Hematopoietic multipotent progenitor cell treated with erythropoietin and hydrocortisone succinate and interleukin-3 and kit ligand, for 15 days (in vitro differentiated cells): ENCODE measurements at places on chromosomes 12 and 14.

- no peak for DNase-seq
Observed at GRCh38 chr12:76863005-76863670, 15.7 kb downstream of the CSRP2 start.

- no peak for DNase-seq
Observed at GRCh38 chr12:64122995-64123394, 99.1 kb downstream of the KICS2 start.

GRCh38 chr12:43052441-43052840 is 462.9 kb upstream of the PRICKLE1 start:
- DNase-seq, result no peak

DNA sequence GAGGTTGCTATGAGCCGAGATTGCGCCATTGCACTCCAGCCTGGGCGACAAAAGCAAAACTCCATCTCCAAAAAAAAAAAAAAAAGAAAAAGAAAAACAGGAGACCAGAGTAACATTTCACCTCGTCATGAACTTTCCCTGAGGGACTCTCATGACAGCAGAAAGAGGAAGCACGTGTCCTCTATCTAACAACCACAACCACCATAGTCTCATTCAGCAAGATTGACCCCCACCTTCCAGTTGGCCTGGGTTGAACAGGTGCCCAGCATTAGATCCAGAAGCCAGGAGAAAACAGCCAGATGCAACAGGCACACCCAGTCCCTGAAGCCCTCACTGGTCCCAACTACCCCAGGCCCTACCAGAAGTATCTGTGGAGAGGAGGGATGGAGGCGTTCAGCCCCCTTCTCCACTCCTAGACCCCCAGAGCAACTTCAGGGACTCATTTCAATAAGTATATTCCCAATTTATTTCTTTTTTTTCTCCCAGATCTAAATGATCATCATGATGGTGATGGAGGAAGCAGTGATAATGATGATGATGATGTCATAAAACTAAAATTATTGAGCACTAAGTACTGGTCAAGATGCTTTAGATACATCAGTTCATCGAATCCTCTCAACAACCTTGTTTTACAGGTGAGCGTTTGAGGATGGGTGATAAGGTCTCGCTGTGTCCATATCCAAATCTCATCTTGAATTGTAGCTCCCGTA is 235.0 kb downstream of the EFCAB11 start:
- DNase-seq, result no peak

GRCh38 chr12:118488034-118488433 is 111.7 kb downstream of the SUDS3 start:
- DNase-seq, result no peak

DNA sequence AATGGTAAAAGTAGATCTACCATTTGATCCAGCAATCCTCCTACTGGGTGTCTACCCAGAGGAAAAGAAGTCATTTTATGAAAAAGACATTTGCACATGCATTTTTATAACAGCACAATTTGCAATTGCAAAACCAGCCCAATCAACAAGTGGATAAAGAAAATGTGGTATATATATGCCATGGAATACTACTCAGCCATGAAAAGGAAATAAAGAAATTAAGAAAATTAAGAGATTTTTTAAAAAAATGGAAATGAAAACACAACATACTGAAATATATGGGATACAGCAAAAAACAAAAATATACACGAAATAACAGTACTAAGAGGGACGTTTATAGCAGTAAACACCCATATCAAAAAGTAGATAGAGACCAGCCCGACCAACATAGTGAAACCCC is 58.9 kb downstream of the ACSM4 start:
- no peak for DNase-seq

DNA sequence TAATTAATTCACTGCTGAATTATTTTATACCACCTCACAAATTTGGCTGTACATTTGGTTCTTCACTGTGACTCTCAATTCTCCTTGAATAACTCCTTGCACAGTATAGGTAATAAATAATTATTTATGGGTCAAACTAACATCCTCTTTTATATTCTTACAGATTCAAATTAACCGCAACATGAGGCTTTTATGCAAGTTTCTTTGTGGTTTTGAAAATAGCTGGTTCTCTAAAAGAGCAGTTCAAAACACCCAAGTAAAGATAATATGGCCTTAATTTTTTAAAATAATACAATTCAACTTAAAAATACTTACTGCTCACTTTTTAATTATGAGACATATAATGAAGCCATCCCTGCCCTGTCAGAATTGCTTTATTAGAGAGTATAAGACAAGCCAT is 12.9 kb upstream of the TRIM9 start:
- no peak for DNase-seq

DNA sequence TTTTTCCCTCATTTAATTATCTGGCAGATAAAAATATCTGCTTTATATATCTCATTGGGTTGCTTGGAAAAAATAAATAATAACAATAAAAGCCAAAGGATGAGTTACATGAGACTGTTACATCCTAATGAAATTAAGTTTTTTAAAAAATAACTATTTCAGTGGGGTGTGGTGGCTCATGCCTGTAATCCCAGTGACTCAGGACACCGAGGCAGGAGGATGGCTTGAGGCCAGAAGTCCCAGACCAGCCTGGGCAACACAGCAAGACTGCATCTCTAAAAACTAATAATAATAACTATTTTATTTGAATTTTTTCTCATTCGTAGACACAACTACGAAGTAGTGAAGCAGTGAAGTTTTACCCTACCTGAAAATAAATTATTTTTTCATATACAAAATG is 103.3 kb downstream of the BCAT1 start:
- DNase-seq, result no peak

DNA sequence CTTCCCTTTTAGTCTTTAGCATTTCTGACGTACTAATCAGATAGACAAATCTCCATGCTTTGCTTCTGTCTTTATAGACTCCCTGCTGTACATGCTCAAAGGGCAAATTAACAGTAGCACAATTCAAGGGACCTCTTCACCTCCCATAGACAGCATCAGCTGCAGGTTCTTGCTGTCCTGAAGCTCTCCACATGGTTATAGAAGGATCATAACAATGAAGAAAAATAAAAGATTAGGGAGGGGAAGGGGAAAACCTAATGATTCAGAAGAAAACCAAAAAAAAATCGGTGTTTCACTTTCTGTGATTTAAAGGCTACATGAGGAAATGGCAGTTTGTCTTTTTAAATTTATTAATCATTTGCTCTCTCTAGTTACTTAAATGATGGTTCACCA is 155.5 kb downstream of the PTCSC3 start:
- no peak for DNase-seq

- no peak for DNase-seq
Observed at GRCh38 chr12:57550641-57551549, 1.1 kb downstream of the KIF5A start.

DNA sequence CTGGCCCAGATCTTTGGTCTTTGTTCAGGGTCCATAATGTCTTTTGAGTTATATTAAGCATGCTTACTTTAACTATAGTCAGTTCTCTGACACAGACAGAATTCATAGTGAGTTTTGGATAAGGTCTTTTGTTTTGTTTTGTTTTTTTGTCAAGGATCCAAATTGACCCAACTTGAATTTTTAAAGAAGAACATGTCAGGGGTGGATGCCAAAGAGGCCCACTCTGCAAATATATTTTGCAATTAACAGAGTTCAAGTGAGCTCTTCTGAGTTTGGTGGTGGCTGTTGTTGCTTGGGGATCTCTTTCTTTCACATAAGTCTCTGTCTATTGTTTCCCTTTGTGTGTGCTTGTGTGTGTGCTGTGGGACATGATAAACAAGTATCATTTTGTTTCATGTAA is 34.4 kb upstream of the PMCH start:
- no peak for DNase-seq

GRCh38 chr14:96903444-96904023 is 106.4 kb downstream of the VRK1 start:
- DNase-seq, result no peak

- no peak for DNase-seq
Observed at GRCh38 chr12:1529862-1530591, 64.4 kb downstream of the FBXL14 start.

GRCh38 chr14:29926701-29927375 is 809 bp downstream of the PRKD1 start:
- no peak for DNase-seq

- no peak for DNase-seq
Observed at GRCh38 chr12:49502590-49502989, 36.2 kb upstream of the KCNH3 start.

DNA sequence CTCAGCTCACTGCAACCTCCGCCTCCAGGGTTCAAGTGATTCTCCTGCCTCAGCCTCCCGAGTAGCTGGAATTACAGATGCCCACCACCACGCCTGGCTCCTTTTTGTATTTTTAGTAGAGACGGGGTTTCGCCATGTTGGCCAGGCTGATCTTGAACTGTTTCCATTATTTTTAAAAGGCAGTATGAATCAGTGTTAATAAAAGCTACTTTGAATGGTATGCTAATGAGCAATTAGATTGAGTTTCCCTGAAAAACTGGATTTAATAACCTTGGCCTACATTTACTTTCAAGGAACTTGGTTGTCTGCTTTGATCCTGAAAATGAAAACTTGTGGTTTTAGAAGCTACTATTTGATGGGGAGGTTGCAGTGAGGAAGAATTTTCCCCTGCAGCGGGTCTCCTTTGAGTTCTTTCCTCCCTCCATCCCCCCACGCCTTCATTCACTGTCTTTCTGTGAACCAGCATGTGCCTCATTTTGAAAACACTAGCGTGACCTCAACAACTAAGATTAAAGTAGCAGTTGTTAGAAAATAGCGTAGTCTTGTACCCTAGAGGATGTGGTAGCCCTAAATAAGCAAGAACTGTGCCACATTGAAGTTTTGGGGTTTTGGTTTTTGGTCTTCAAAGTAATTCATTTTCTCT is 17.8 kb upstream of the RPS6KA5 start:
- no peak for DNase-seq

GRCh38 chr12:31488737-31489338 is 102.1 kb downstream of the DENND5B start:
- DNase-seq, result no peak

DNA sequence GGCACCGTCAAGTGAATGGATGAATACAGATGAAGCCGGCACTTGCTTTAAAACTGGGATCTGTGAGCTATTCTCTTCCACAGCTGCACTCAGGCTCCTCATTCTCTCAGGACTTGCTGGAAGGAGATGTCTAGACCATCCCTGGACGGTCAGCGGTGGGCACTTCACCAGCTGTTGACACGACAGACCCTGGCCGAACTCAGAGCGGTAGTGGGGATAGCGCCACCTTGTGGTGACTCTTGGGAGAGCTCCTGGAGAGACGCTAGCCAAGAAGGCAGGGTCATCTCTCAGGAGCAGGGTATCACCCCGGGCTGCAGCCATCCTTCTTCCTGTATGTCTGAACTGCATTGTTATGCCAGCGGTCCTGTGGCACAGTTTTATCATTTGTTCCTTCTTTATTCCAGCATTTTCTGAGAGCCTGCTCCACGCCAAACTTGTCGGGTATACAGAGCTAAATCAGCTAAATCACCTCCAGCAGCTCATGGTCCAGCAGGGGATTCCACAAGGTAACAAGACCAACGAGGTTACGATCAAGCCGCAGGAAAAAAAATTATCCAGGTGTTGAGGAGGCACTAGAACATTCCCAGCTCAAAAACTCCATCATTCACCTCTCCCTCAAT is 10.0 kb downstream of the WNT1 start:
- DNase-seq, result peak; percentile 71

DNA sequence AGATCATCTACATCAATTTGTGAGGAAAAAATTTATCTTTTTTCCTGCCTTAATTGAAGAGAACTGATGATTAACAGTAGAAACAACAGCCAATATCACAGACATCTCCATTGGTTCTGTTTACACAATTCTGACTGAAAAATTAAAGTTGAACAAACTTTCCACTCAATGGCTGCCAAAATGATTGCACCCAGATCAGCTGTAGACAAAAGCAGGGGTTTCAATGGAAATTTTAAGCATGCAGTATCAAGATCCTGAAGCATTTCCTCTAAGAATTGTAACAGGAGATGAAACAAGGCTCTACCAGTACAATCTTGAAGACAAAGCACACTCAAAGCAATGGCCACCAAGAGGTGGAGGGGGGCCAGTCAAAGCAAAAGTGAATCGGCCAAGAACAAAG is 231.6 kb upstream of the KRR1 start:
- no peak for DNase-seq

- no peak for DNase-seq
Observed at GRCh38 chr14:24367514-24368211, at the start of gene NFATC4. TSS of gene NFATC4 (plus strand) at chr14:24368184. CDS start at chr14:24368341, 157 bp downstream.

DNA sequence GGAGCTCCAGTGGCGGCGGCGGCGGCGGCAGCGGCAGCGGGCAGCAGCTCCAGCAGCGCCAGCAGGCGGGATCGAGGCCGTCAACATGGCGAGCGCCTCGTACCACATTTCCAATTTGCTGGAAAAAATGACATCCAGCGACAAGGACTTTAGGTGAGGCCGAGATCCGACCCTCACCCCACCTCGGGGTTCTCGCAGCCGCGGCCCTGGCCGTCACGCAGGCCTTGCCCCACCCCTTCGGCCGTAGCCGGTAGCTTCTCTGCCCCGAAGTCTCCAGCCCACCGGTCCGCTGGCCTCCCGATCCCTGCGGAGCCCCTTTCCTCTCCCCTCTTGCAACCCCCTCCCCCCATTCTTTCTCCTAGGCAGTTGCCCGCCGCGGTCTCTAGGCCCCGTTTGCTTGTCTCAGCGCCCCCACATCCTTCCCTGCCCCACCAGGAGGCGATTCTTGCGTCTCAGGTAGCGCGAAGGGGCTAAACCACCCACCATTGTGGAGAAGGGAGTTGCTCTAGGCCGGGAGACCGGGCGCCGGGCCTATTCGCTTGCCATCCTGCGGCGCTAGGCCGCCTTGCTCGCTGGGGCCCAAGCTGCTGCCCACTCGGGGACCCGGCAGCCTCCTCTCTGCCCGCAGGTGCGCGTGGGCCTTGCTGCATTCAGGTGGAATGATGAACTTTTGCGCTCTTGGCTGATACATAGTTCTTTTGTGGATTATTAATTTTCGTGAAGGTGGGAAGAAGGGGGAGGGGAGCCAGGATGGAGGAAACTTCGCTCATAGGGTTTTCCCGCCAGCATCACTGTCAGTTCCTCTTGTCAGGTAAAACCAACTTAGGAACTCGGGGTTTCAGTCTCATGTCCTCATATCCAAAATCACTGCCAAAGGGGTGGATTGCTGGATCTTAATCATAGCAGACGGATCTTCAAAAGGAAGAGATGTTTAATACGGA is 745 bp downstream of the CAND1 start:
- DNase-seq, result peak; percentile 35

DNA sequence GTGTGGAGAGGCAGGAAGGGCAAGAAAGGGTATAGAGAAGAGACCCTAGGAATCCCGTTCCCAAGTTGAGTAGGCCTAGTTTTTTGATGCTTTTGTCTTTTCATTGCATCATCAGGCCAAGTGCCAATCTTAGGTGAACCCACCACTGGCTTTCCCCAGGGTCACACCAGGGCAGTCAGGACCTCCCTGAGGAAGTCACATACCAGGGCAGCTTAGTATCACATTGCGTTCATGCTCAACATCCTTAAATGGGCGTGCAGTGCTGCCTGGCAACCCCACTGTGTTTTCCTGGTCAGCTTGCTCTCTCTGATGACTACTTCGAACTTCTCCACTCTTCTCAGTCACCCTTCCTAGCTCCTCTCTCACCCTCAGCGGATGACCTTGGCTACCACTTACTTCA is 9.0 kb downstream of the ASIC1 start:
- no peak for DNase-seq

DNA sequence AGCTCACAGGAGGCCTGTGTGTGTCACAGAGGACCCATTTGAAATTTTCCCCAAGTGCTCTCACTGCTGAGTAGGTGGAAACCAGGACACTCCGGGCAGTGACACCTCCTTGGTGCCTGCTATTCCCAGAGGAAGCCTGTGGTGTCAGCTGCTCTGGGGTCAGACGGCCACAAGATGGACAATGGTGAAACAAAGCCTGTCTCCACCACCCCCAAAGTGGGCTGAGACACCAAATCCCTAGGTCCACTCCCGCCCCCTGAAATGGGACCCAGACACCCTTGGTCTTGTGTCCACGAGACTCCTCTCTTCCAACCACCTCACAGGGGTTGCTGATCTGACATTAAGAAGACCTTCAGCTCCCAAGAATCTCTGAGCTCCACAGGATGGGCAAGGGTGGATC is 7.0 kb downstream of the KCNH3 start:
- no peak for DNase-seq
